A549 treated with Hydrocortisone at 1 μM for 4 hours (cell line): ENCODE measurements at places on chromosomes 12 and 14. TPM values are rescaled to one million over a fixed set of nuclear protein-coding genes. Genes with fewer than 3 reads are reported as not detected.

Gene PRH2
- total RNA-seq = 0.29 to 0.47 TPM in 2 of 5 replicates, not detected in the others

Gene LRRK2
- total RNA-seq = 1.3 to 1.7 TPM (median 1.4 TPM) in 5 replicates

Gene MEG3
- 41.2 to 54.4 TPM (median 49.7 TPM) in 5 replicates for total RNA-seq

Gene AP1G2
- 37.6 to 51.5 TPM (median 41.7 TPM) in 5 replicates for total RNA-seq

Gene SLC39A5
- total RNA-seq = not detected in 5 replicates

Gene FAM222A
- 3.4 to 5.7 TPM (median 4.7 TPM) in 5 replicates for total RNA-seq

Gene C3AR1
- not detected in 5 replicates for total RNA-seq

Gene DCAF4
- 25.4 to 32.5 TPM (median 27.2 TPM) in 5 replicates for total RNA-seq

Gene ITGA7
- total RNA-seq = 1.3 to 2.2 TPM (median 1.7 TPM) in 5 replicates
